Mucosa of descending colon (tissue), 3 donors: ENCODE measurements at places on chromosomes 11 and 22.

DNA sequence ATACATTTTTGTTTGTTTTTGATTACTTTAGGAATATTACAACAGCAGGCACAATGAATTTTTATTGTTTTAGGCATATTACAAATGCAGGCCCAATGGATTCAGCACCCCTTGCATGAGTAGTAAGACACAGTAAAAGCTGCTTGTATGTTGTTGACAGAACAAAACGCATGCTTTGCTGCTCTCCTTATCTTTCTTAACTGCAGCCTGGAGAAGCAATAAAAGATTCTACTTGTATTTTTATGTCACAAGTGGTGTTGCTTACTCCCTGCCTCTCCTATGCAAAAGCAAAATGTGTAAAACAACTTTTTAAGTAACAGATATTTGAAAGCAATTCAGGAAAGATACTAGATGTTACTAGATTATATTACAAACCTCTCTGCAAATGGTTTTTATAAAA lies 73.9 kb downstream of the TRPC6 start:
- DNase-seq = no peak

- no peak for DNase-seq
Observed at GRCh38 chr11:6653097-6653496, 2.5 kb downstream of the DCHS1 start.

DNA sequence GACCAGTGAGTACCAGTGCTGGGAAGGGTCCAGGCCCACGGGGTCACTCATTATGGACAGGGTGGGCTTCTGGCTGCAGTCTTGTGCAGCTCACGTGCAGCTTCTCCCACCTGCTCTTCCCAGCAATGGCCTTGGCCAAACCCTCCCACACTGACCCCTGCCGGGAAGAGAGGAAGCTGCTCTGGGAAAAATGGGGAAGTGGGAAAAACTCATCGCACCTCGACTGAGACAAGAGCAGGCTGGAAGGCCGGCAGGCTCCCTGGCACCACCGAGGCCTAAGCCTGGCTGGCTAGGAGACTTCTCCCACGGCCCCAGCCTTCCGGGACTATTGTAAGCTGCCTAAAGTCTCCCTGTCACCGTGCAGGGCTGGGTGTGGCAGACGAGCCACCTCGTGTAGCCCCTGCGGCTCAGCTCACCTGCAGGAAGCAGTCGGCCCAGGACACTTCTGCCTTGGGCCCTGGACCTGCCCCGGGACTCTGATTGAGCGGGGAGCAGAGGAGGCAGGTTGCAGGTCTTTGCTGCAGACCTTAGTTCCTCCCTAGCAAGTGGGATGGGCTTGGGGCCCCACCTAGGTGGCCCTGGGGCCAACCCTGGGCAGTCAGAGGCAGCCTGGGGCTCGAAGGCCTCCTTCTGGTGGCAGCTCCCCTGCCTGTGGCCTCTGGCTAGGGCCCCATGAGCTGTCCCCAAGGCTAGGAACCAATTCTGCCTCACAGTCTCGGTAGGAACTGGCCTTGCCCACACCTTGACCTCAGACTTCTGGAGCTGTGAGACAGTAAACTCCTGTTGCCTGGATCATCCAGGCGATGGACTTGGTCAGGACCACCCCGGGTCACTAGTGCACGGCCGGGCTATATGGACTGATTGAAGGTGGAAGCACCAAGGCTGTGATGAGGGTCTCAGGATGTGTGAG lies 23.1 kb downstream of the MRGPRG start:
- DNase-seq = no peak

GRCh38 chr11:72989727-72990126 lies 152.4 kb downstream of the FCHSD2 start:
- DNase-seq = no peak

DNA sequence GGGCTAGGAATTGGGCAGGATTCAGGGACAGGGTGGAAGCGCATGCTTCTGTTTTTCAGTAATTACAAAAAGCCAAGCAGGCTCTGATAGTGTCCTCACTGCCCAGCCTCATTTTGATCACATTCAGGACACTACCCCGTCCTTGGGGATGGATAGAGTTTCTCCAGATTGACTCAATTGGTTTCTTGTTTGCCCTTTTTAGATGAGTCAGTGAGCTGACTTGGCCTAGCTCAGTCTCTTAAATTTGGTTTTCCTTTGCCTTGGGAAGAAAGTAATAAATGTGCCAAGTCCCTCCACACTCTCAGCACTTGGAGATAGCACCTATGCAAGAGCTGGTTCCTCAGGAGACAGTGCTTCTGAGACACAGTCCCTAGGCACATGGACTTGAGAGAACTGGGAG lies 25.5 kb downstream of the DKK3 start:
- no peak for DNase-seq

DNA sequence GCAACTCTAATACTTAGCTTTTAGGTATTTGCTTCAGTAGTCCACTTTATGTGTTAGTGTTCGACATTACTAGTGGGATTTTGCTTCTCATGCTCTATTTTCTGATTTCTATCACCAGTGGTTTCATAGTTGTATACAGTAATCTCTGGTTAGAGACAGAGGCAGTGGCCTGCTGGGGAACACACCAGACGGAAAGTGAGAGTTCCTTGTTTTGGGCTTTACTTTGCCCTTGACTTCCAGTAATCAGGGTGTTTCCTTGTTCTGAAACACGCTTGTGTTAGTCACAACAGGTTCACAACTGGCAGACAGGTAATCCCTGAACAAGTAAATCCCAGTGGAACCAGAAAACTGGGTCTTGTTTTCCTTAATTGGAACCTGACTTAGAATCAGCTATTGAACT lies 56.0 kb downstream of the PACS1 start:
- DNase-seq = no peak

DNA sequence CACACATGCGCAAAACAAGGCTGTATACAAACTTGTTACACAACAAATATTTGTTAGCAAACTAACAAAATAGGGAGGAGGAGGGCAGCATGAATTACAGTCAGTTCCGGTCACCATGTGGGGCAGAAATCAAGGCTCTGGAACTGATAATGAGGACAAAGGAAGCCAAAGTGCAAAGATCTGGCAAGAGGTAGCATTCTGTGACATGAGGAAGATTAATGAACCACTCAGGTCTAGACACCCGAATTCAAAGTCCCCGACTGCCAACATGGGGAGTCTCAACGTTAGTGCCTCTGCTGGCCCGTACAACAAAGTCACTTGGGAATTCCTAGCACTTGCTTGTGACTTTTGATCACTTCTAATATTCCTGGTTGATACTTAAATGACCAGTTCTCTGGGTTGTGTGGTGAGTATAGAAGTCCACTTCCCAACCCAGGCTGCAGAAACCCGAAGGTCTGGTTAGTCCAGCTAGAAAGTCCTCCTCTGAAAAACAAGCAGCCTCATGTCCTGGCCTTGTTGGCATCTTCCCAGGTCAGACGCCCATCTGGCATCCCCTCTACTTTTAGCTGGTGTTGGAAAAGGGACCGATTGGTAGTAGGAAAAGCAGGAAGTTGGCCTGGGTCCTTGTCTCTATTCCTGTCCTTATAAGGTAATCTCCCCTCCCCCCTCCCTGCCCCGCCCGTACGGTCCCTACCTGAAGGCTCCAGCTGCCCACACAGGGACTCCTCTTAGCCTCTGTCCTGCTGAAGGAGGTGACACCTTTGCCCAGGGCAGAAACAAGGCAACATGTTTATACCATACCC lies 1.6 kb downstream of the SUN2 start:
- DNase-seq = peak; percentile 70

DNA sequence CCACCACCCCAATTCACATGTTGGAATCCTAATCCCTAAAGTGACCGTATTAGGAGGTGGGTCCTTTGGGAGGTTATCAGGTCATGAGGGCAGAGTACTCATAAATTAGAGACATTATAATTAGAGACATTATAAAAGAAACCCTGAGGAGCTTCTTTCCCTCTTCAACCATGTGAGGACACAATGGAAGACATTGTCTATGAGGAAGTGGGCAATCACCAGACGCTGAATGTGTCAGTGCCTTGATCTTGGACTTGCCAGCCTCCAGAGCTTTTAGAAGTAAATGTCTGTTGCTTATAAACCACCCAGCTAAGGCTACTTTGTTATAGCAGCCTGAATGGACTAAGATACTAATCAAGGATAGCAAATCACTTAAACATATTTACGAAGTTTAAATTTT lies 14.8 kb downstream of the GAB2 start:
- no peak for DNase-seq

DNA sequence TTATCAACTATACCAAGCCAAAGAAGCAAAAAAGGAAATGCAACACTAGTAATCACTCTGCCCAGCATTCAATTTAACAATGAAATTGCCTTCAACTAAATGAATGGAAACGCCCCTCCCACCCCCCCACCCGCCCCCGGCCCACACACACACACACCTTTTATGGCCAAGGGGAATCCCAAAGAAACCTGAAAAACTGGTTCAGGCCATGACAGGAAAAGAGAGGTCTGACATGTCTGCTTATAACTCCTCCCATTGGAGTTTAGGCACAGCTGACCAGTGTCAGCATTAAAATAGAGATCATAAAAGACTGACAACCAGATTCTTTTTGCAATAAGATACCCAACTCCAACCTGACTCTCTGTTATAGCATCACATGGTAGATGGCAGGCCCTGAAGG lies 42.6 kb downstream of the ACER3 start:
- DNase-seq = peak; percentile 53

- DNase-seq = no peak
Observed at GRCh38 chr11:62572431-62572830, 1.3 kb downstream of the EEF1G start.

DNA sequence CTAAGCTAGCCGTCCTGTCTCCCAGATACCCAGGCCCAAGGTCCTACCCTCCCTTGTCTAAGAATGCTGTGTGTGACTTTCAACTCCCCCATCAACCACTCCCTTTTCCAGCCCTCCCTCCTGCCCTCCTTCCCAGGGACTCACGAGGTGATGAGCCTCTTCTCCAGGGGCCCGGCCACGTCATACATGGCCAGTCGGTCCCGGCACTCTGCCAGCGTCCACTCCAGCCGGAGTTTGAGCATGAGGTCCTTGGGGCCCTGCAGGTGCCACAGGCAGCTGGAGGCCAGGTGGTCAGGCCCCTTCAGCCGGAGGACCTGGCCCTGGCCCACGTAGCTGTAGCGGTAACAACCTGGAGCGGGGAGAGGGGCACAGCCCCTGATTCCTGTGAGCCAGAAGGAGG lies 20.1 kb downstream of the TMPRSS6 start:
- DNase-seq = no peak

DNA sequence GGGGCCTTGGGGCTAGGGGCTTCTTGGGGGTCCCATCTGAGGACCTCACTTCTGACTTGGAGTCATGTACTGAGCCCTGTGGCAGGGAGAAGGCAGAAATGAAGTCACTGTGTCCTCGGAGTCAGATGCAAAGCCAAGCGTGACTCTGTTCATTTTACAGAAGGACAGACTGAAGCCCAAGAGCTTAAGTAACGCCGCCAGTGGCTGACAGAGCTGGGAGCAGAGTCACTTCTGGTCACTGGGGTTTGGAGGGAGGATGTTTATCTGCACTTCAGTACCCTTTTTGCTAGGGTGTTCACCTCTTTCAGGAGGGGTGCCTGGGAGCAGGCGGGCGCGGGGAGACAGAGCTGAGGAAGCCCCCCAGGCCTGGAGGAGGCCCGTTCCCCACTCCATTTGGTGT lies 10.7 kb downstream of the CD6 start:
- DNase-seq = peak; percentile 44

DNA sequence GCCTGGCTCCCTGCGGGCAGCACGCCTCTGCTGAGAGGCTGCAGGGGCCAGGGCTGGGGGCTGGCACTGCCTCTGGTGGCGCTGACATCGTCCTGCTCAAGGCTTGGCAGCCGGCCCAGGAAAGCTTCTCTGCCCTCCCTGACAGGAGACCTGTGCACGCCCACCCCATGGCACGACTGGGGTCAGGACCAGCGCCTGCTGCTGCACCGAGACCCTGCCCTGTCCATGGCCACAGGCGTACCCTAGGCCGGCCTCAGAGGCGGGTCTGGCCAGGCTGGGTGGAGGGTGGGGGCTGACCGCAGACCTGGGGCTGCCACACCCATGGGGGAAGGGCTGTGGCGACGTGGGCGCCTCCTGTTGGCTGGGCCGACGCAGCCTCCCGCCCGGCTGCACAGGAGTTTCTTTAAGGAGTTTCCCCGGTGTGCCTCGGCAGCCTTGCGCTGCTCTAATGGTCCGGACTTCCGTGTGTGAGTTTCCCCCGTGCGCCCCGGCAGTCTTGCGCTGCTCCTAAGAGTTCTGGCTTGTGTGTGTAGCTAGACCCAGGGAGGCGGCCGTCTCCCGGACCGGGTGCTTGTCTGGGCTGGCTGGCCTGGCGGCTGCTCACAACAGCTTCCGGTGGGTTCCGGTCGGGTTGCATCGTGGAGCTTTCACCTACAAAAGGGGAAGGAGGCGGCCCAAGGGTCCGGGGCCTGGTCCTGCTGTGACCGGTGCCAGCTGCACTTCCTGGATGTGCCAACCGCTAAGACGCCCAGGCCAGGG lies 4.6 kb downstream of the TRABD start:
- peak; percentile 93 for DNase-seq

GRCh38 chr11:69304258-69304657 lies 10.3 kb downstream of the MYEOV start:
- DNase-seq = no peak

- DNase-seq = no peak
Observed at GRCh38 chr22:30841273-30841672, 127.3 kb downstream of the MORC2 start.

DNA sequence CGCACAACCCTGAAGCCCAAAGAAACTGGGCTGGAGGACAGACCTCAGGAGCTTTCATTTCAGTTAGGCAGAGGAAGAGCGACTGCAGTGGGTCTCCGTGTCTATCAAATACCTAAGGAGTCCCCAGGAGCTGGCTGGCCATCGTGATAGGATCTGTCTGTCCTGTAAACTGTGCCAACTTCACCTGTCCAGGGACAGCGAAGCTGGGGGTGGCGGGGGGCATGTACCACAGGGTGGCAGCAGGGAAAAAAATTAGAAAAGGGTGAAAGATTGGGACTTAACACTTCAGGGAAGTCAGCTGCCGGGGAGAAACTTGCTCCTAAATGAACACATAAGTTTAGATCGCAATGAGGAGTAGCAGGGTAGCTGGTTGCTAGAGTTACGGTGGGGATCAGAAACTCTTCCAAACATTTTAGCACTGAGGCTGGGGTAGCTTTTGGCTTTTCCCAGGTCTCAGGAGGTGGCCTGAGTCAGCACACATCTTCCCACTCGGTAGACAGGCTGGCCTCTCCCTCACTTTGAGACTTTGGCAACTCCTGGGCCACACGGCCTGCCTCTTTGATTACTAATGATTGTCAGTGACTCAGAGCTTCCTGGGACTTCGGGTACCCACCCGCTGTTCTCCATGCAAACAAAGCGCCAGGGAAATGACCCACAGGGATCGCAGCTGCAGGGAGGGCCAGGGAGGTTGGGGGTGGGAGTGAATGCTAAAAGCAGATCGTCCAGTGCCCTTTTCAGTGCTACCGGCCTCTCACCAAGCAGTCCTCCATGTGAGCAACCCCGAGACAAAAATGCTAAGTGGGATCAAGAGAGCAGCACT lies 2.9 kb upstream of the MTFP1 start:
- peak; percentile 62 for DNase-seq

- no peak for DNase-seq
Observed at GRCh38 chr11:84794663-84795443, 832.3 kb downstream of the DLG2 start.

GRCh38 chr11:26964339-26964738 lies 29.6 kb upstream of the FIBIN start:
- no peak for DNase-seq
